ENCODE measurements at places on chromosomes 12 and 14.

DNA sequence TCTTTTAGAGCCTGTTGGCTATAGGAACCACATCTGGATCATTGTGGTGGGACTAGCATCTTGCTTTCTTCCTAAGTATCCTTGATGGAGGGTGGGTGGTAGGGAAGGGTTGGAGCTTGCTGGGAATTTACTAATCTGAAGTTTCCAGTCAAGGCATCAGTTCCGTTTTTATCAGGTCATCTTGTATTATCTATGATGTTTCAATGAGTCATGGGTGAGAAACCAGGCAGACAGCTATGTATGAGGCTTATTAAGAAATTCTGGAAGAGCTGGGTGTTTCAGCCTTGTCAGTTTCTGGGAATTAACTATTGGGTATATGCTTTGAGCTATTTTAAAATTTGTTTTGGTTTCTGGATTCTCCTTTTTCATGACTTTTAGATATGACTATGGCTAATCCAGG is 11.3 kb downstream of the TSFM start:
- DNase-seq, result no peak

DNA sequence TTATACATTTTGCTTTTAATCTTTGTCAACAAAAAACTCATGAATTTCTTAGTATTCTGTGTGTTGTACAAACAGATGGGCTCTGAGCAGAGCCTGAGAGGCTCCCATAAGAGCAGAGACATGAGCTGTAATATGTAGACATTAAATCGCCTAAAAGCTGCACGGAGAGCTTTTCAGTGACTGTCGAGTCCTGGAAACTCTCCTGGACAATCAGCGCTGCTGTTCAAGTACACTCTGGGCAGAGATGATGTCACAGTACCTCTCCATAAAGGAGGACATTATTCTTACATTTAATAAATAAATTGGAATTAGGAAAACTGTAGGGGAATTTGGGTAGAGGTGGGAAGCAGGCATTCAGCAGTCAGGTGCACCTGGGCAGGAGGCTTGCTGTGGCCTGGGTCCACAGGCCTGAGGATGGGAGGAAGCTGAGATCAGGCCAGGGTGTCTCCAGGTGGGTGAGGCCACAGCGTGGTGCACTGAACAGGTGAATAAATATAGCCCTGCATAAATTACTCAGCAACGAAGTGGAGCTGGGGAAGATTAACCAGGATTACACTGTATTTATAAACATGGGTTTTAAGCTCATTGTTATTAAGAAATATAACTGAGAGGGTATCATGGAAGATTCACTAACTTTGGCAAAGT is 13.3 kb upstream of the TCL1A start:
- DNase-seq, result no peak

- no peak for DNase-seq
These were observed 8.3 kb downstream of the DERA start for GRCh38 chr12:15919418-15919817.

- DNase-seq, result no peak
These were observed 42.0 kb downstream of the LTBP2 start for GRCh38 chr14:74569806-74570591.

DNA sequence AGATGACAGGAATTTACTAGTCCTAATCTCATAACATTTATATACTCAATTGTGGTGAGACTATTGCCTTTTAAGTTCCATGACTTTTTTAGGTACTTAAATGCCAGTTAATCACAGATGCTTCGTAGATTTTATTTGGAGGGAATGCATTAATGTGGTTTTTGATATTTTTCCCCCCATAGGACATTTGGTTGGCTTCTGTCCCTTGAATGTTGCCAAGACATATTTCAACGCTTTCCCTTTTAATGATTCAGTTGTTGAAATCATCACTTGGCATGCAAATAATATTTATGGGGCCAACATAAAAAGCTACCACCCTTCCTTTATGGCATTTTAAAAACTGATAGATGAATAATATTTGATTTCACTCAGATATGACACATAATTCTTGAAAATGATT is 172.1 kb downstream of the ACSS3 start:
- DNase-seq, result no peak

All from stimulated activated CD4-positive, alpha-beta T cell treated with anti-CD3 and anti-CD28 coated beads, Interleukin-1b, Interleukin-23, amount 100 ng/mL, for 4 hours (primary cell).